ENCODE measurements at places on chromosomes 6 and 20. TPM values are rescaled to one million over a fixed set of nuclear protein-coding genes. Genes with fewer than 3 reads are reported as not detected.

NKX2-4 gene
- total RNA-seq = not detected

MROH8 gene
- total RNA-seq = 1.1 TPM

LPA gene
- not detected for total RNA-seq

SHLD1 gene
- total RNA-seq = 2.0 TPM

CST7 gene
- not detected for total RNA-seq

MOG gene
- 2.0 TPM for total RNA-seq

C20orf204 gene
- total RNA-seq = 1.6 TPM

TUBB1 gene
- total RNA-seq = not detected

REM1 gene
- not detected for total RNA-seq

EYS gene
- 0.10 TPM for total RNA-seq

CALHM4 gene
- not detected for total RNA-seq

TNXB gene
- 4.4 TPM for total RNA-seq

BTN1A1 gene
- not detected for total RNA-seq

NKX2-2 gene
- not detected for total RNA-seq

RAB44 gene
- not detected for total RNA-seq

OGFR gene
- 57.1 TPM for total RNA-seq

Data from H7 (cell line).